ENCODE measurements at places on chromosomes 13 and 19.

- no peak for DNase-seq
Observed at GRCh38 chr13:75365724-75366173, 116.2 kb downstream of the TBC1D4 start.

DNA sequence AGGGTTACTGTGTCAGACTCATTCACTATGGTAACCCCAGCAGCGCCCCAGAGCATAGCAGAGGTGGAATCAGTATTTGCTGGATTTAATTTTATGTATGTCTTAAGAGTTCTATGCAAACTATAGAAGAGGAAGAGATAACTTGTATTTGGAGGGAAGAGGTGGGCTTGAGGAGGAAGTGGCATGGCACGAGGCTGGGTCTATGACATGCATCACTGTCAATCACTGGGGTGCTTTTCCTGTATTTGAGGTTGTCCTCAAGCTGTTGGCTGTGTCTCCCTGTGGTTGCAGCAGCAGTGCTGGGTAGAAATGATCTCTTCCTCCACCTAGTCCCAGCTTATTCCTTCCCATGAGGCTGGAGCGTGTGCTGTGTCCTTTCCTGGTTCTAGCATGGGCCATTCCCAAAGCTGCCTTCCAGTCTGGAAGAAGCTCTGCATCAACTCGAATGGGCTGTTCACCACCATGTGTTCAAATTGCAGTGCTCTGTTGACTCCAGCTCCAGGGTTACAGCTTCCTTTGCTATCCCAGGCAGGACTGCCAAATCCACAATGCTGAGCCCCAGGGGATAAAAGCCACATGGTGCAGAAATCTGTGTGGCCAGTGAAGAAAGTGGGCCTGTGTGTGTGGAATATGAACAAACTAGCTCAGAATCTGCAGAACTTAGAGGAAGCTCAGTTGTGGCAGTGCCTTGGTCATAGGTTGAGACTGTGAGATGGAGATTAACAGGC, 73.1 kb upstream of the MTIF3 start:
- no peak for DNase-seq

GRCh38 chr19:4098493-4098892, 25.4 kb downstream of the MAP2K2 start:
- no peak for DNase-seq

DNA sequence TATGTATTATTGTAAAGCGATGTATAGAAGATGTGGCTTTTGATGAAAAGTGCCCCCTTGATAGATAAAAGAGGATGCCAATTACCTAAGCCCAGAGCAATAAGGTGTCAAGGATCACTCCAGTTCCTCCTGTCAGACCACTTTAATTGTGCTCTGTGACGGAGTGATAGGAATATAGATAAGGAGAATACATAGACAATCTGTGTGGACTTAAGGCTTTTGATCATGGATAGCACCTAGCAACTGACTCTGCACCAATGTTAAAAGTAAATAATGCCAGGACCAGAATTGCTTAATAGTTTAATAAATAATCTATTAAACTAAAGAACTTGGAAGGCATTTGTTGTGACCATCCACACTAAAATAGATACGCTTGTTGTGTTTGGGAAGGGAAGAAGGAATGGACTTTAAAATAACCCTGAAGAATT, 390.7 kb upstream of the ARGLU1 start:
- no peak for DNase-seq

- DNase-seq: no peak
Observed at GRCh38 chr19:5542665-5543064, 25.1 kb downstream of the TINCR start.

DNA sequence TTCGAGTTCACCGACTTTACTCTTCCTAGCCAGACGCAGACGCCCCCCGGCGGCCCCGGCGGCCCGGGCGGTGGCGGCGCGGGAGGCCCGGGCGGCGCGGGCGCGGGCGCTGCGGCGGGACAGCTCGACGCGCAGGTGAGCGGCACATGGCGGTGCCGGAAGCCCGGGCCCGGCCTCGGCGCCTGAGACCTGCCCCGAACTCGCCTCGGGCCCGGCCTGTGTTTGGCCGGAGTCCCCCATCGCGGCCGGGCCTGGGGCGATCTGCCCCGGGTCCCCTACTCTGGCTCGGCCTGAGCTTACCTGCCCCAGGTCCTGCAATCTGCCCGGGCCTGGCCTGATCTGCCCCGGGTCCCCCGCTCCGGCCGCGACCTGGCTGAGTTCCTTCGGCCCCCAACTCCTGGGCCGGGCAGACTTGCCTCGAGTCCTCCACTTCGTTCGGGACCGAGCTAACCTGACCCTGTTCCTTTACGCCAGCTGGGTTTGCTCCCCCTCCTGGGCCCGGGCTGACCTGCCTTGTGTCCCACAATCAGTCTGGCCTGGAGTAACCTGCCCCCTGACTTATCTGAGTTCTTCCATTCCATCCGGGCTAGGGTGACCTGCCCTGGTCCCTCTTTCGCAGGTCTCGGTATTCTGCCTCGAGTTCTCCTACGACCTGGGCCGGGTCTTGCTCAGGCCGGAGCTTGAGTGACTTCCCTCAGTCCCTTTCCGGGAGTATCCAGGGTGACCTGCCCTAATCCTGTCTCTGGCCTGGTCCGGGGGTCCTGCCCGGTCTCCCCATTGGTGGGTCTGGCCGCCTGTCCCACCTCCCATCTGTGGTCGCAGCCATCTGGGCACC, 764 bp downstream of the UPF1 start:
- DNase-seq: no peak

DNA sequence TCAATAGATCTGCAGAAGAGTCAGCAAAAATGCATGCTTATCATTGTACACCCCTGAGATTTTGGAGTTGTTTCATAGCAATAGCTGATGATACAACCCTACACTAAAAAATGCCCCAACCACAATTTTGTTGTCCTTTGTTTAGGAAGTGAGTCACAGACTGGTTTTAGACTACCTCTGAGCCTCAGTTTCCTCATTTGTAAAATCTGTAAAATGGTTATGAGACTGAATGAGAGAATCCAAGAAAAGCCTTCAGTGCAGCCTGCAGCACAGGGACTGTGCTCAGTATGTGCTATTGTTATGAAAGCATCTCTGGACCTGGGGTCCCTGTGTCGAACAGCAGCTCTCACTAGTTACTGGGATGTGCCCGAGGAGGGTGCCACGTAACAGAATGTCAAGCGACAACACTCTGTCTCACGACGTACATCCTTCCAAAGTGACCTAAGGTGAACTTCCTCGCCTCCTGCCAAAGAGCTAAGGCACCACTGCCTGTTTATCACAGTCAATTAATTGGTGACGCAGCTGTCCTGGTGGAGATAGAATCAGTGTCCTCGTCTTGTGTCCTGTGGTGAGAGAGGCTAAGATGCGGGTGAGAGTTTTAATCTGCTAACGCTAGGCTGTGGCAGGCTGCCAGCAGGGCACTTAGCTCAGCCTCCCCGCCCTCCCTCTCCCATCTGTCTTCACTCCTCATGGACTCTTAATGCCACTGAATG, 18.1 kb downstream of the DHRS12 start:
- no peak for DNase-seq

DNA sequence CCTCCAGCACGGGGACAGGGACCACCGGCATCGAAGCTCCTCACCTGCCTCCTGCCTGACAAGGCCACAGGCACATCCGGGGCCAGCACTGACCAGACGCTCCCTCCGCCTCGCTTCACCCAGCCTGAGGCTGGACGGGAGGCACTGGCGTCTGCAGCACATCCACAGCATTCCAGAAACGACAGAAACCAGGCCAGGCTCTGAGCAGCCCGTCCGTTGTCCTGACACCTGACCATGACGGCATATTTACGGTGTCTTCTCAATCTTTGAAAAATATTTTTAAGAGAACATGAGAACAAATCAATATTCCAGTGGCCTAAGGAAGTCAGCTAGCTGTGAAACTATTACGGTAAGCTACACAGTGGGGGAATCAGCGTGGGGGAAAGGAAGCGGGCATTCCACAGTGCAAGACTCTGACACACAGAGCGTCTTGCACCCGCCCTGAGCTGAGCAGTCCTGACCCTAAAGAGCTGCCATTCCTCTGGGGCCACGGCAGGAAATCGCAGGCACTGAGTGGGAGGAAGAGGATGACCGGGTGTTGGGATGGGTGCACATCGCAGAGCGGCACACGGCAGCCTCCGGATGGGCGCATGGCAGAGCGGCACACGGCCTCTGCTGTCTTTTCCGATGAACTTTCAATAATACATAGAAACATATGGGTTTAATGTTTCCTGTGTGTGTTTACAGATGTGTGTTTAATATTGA, 26.8 kb downstream of the RASA3 start:
- no peak for DNase-seq

DNA sequence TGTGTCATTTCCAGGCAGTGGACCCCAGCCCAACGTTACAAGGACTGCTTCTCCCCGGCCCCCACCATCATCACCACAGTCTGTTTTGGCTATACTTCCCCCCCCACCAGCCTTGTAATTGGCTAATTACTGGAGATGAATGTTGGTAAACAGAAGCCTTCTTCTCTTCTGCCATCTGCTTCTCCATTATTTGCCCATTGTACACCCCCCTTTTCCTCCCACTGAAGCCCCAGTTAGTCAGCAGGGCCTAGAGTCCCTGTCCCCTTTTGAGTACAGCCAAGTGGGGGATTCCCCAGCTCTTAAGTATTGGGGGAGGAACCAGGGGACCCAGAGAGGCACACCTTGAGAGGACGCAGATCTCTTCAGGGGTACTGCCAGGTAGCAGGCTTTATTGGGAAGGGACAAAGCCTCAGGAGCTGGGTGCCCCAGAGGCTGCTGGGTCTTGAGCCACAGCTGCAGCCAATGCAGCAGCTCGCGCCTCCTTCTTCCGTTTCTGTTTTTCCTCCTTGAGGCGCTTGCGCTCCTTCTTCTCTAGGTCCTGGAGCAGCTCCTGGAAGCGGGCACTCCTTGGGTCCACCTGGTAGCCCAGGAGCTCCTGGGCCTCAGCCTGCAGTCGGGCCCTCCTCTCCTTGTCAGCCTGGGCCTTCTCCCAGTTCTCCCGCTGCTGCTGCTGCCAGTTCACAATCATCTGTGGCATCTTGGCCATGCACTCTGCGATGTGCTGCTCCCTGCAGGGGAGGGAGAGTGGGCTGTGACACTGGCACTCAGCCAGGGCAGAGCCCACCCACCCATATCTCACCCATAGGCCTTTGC, 3.0 kb downstream of the GADD45GIP1 start:
- DNase-seq: no peak

DNA sequence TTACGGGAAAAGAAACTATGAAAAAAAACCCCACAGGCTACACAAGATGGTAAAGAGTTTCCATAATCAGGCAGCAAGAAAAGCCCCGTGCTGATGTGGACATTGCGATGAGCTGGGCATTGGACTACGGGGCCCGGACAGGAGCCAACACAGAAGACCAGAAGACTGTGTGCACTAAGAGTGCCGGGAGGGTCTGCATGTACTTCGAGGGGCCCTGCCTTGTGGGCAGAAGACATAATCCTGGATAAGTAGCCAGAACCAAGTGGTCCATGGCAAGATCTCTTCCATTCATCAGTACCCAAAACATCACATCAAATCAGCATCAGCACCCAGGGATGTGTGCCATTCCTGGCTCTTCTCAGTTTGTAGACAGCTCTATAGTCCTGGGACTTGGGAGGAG, 317.8 kb downstream of the FGF9 start:
- no peak for DNase-seq

DNA sequence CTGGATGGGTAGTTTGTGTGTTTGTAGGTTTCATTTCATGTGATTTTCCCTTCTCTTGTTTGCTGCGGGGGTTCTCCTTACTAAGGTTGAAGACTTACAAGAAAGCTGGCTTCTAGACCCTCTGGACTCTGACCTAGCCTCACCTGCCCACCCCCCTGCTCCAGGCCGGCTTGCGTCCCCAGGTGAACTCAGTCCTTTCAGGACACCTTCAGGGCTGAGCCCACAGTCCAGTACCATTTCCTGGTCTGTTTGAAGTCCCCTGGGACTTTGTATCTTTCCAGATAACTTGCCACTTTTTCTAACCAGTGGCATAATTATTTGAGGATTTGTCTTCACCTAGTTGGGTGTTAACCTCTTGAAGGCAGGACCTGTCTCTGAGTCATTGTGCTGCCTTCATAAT, 51.3 kb upstream of the MCF2L start:
- no peak for DNase-seq

- DNase-seq: no peak
Observed at GRCh38 chr13:51478418-51479198, 25.8 kb upstream of the INTS6 start.

GRCh38 chr19:5953680-5954213, 24.2 kb downstream of the RANBP3 start:
- DNase-seq: no peak

- DNase-seq: no peak
Observed at GRCh38 chr13:73820688-73821087, 313.5 kb downstream of the KLF12 start.

GRCh38 chr13:39326469-39327171, 276.4 kb downstream of the LHFPL6 start:
- no peak for DNase-seq
